ENCODE measurements at places on chromosomes 7 and 10. TPM values are rescaled to one million over a fixed set of nuclear protein-coding genes. Genes with fewer than 3 reads are reported as not detected.

The SFTPA1 gene
- not detected for total RNA-seq

GRCh38 chr10:51667678-51668335 is 31.6 kb downstream of the CSTF2T start:
- no peak overlapping the region for H3K27ac ChIP-seq
- H3K27me3 ChIP-seq, result no peaks in the 10 kb centered on the region
- H3K36me3 ChIP-seq, result no peaks in the 10 kb centered on the region
- peaks cover 4% of the 10 kb centered on the region for H3K4me1 ChIP-seq

DNA sequence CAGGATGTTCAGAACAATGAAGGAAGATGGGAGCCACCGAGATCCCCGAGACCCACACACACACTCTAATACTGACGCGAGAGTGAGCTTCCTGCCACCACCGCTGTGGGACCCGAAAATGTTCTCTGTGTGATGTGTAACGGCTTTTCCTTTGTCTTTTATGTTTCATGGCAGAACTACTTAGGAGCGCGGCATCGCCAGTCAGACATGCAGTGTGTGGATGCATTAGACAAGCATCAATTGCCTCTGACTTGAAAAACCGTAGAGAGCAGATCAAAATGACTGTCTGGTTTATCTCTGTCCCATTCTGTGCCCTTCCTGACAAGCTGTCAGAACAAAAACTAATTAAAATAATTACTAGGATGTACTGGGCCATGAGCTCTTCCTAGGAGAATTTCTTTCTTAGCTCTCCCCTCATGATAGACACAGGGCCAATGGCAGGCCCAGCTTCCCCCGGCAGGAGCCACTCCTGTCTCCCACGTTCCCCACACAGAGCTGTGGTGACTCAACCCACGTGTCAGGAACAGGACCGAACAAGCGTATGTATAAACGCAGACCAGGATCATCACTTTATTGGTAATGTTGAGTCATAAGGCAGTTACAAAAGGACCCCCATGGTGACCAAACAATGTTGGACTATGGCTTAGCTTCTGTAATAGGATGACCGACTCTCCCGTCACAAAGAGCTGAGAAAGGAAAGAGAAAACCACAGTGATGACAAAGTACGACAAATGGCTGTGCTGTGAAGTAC is 705.0 kb downstream of the PARD3 start:
- peaks cover 2% of the 10 kb centered on the region for H3K36me3 ChIP-seq
- no peak overlapping the region for H3K27ac ChIP-seq
- DNase-seq, result no peak
- no peaks in the 10 kb centered on the region for H3K27me3 ChIP-seq
- no peak overlapping the region for H3K4me3 ChIP-seq

- H3K27ac ChIP-seq, result no peak overlapping the region
- DNase-seq, result no peak
- no peaks in the 10 kb centered on the region for H3K4me1 ChIP-seq
- no peaks in the 10 kb centered on the region for H3K36me3 ChIP-seq
- H3K27me3 ChIP-seq, result no peaks in the 10 kb centered on the region
Measured at GRCh38 chr10:98956576-98957260, 278.9 kb downstream of the HPSE2 start.

GRCh38 chr7:50298811-50299562 is 5.5 kb upstream of the IKZF1 start:
- no peak overlapping the region for H3K27ac ChIP-seq
- H3K27me3 ChIP-seq, result peaks cover 6% of the 10 kb centered on the region
- peaks cover 3% of the 10 kb centered on the region for H3K4me1 ChIP-seq

DNA sequence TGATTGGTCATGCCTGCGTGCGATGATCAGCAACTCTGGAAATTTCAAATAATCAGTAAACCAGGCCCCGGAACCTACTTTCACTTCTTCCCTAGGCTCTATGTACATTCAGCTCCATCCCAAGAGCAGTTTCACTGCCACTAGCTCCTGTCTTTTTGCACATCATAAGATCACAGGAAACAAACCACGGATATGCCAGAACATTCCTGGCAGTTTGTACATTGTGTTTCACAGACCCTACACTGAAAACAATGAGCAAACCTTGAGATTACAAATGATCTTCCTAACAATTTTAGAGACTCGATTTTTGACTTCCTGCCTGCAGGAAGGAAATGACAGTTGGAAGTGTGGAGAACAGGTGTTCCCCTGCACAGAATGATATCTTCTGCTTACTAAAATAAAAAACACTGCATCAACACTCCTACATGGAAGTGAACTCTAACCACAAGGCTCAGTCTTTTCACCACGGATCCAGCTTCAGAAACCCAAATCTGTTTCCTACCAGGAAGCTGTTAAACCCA is 7.6 kb upstream of the TMEM236 start:
- no peak overlapping the region for H3K27ac ChIP-seq
- DNase-seq, result no peak
- H3K4me1 ChIP-seq, result peaks cover 16% of the 10 kb centered on the region
- H3K36me3 ChIP-seq, result no peaks in the 10 kb centered on the region
- H3K27me3 ChIP-seq, result no peaks in the 10 kb centered on the region

- no peak overlapping the region for H3K4me3 ChIP-seq
- H3K4me1 ChIP-seq, result peaks cover 10% of the 10 kb centered on the region
- no peak for DNase-seq
- H3K36me3 ChIP-seq, result no peaks in the 10 kb centered on the region
Measured at GRCh38 chr10:60735244-60735643, 43.0 kb upstream of the CDK1 start.

- no peak overlapping the region for H3K27ac ChIP-seq
- no peaks in the 10 kb centered on the region for H3K4me1 ChIP-seq
- no peaks in the 10 kb centered on the region for H3K27me3 ChIP-seq
- H3K4me3 ChIP-seq, result no peak overlapping the region
- DNase-seq, result no peak
Measured at GRCh38 chr7:153588586-153588985, 463.6 kb upstream of the DPP6 start.

DNA sequence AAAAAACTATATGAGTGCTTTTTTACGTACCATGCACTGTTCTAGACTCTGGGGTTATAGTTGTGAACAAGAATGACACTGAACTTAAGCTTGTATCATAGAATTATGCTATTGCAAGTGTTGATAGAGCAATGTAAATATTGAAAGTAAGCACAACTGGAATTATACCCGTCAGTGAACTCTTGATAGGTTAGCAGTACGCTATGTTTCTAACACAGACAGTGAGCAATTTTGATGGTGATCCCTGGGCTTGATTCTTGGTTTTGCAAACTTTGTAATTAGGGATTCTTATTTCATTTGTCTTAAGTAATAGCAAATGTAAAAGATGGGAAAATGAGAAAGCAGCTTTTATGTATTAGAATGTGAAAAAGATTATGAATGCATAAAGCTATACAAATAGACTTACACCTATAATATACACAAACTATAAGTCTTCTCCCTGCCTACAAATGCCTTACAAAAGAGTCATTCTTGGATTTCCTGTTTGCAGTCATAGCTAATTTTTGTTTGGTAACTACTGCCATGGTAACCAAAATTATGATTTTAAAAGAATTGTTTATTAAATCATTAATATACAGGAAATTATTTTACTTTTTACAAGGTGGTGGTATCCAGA is 6.7 kb downstream of the TES start:
- no peak overlapping the region for H3K4me3 ChIP-seq
- peaks cover 50% of the 10 kb centered on the region for H3K4me1 ChIP-seq
- DNase-seq, result no peak
- H3K36me3 ChIP-seq, result no peaks in the 10 kb centered on the region

The TSC22D4 gene
- total RNA-seq, result 34.9 TPM

Measured in body of pancreas (tissue), 4 donors.